ENCODE measurements at places on chromosomes 4 and X.

- DNase-seq: no peak
These were observed 47.8 kb upstream of the CLNK start for GRCh38 chr4:10732235-10732913.

GRCh38 chrX:80537096-80537495, 116.8 kb downstream of the TENT5D start:
- no peak for DNase-seq

DNA sequence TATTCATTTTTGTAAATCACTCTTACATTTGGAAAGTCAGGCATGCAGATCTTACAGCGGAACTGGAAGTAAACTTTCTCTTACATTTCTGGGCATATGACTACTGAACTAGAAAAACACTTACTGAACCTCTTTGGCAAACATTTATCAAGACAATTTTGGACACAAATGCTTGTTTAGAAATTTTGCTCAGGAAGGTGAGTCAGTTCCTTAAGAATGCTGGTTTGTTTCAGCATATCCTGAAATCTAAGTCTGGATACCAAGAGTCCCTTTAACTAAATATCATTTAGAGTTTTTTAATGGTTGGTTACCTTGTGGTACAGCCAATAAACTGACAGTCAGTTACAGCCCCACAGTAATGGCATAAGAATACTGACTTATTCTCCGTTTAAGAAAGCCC, 15.0 kb downstream of the SHISA3 start:
- peak; percentile 61 for DNase-seq

DNA sequence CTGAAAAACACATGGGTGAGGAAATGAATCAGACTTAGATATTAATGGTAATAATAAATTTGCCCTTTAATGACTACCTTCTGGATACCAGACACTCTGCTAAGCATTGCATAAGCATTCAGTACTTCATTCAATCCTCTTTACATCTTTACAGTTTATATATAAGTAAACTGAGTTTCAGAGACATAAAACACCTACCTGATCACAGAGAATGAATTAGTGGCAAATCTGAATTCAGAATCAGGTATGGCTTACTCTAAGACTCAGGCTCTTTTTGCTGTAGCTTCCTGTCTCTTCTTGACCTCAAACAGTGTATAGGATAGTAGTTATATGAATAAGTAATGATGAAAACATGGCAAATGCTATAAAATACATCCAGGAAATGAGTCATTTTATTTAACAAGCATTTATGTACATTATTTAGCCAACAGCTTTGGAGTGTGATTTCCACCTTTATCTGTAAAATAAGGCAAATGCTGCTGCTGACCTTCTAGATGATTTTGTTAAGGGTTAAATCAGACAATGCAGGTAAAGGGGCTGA, 83.9 kb downstream of the VEGFC start:
- no peak for DNase-seq

GRCh38 chr4:91729851-91730250, 573.9 kb upstream of the GRID2 start:
- no peak for DNase-seq

GRCh38 chr4:76744241-76744921, 153.6 kb downstream of the SOWAHB start:
- DNase-seq: no peak

DNA sequence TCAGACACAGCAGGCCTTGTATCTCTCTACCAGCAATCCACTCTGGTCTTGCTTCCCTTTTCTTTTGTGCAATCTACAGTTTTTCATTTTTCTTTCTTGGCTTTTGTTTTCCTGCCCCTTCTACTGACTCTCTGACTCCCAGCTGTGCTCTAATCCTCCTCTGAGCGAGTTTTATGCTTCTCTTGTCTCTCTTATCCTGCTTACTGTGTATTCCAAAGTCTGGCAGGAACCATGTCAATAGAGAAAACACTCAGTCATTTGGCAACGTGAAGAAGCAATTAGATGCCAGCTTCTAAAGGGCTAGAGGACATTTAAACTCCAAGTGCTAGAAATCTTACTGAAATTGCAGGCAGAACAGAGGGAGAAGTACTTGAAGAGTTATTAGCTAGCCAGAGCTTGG, 984.6 kb upstream of the TENM3 start:
- no peak for DNase-seq

DNA sequence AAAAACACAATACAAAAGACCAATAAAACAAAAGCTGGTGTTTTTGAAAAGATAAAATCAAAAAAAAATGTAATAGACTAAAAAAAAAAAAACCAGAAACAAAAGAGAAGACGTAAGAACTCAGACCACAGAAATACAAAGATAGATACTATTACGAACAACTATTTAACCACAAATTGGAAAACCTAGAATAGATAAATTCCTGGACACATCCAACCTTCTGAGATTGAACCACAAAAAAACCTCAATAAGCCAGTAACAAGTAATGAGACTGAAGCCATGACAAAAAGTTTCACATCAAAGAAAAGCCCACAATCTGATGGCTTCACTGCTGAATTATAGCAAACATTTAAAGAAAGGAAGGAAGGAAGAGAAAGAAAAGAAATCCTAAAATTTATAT, 16.2 kb downstream of the RCHY1 start:
- DNase-seq: no peak

DNA sequence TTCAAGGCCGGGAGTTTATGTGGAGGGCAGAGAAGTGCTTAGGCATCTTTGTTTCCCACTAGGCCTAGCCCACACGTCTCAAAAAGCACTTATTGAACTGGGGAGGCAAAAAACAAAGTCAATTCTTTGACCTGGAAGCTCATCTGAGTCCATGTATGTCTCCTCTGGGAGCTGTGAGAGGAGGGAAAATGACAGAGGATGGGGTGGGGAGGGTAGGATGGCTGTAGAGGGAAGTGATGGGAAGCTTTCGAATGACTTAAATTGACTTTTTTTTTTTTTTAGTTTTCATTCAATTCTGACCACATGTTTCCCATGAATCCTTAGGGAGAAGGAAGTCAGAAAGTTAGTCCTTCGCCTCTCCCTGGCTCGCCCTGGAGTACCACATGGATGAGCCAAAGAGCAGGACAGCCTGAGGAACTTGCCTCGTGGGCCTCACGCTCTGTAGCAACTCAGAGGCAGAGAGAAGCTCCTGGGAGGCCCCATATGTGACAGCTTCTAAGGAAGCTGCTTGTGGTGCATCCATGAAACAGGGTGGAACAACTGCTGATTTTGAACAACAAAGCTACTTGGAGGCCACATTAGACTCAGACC, 45.0 kb downstream of the NHSL2 start:
- no peak for DNase-seq

GRCh38 chr4:39331191-39331590, 35.0 kb downstream of the RFC1 start:
- DNase-seq: no peak

GRCh38 chrX:81957900-81958545, 756.1 kb downstream of the SH3BGRL start:
- DNase-seq: no peak

DNA sequence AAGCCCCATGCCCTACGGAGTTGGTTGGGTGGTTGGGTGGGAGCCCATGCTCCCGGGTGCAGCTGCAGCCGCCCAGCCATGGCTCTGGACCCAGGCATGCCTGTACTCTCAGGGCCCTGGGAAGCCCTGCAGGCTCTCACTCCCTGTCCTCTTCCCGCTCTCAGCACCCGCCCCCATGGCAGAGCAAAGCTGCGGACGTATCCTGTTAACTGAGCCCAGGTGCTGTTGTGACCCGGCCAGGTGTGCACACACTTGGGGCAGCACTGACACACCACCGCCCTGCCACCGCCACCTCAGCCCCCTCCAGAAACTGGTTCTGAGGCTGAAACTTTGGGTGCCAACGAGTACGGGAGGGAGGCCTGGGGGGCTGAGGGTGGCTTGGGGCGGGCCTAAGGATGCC, 40.3 kb downstream of the PPM1K start:
- no peak for DNase-seq

DNA sequence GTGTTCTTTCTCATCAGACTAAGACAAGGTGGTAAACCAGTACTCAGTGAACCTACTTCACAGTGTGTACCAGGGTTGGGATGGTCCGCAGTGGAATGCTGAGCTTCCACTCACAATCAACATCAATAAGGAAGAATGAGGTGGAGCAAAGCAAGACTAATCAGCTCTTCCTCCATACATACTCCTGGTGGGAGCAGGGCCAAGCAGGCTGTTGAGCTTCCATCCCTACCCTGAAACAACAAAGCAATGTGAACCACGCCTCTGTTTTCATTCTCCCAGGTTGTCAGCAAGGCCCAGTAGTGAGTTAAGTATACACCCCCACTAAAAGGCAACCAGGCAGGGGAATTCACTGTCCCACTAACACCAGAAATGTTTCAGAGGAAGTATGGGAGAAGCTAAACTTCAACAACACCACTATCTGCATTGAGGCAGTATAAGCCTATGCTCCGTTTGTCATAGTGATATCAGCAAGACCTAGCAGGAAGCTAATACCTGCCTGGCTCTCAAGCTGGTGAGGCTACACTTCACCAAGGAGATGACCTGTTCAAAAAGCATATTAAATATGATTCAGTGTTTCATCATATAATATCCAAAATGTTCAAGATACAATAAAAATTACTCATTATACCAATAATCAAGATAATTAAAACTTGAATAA, 109.5 kb downstream of the DDX60 start:
- no peak for DNase-seq

- DNase-seq: no peak
These were observed 5.4 kb downstream of the CACNA1F start for GRCh38 chrX:49227726-49228125.

- no peak for DNase-seq
These were observed 89.3 kb downstream of the RLIM start for GRCh38 chrX:74525116-74525515.

GRCh38 chrX:134603806-134604700, 54.2 kb downstream of the PLAC1 start:
- DNase-seq: no peak

DNA sequence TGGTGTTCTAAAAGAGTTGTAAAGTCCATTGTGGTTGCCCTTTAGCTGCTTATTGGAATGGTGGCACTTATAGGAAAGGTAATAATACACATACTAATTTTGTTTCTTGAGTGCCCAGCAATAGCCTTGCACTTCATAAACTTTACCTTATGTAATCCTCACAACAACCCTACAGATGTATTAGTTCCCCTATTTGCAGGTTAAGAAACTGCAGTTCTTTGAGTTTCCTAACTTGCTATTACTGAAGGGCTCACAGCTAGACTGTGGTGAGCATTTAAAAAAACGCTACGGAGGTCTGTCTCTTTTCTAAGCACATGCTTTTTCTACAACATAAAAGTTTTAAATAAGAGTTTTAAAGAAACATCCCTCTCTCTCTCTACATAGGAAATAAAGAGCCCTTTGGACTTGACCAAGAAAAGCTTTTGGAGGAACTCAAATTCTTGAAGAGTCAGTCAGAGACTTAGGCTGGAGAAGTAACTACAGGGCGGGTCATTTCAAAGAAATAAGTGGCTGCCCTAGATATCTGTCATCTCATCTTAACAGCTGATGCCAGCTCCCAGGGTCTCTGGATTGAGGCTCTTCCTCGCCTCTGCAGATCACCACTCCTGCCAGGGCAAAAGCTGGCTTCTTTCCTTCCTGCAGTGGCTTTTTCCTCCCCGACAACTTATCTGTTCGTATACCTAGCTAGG, 42.0 kb upstream of the FBXW7 start:
- DNase-seq: no peak

- DNase-seq: no peak
These were observed 1.9 kb downstream of the GPC4 start for GRCh38 chrX:133413218-133413925.

DNA sequence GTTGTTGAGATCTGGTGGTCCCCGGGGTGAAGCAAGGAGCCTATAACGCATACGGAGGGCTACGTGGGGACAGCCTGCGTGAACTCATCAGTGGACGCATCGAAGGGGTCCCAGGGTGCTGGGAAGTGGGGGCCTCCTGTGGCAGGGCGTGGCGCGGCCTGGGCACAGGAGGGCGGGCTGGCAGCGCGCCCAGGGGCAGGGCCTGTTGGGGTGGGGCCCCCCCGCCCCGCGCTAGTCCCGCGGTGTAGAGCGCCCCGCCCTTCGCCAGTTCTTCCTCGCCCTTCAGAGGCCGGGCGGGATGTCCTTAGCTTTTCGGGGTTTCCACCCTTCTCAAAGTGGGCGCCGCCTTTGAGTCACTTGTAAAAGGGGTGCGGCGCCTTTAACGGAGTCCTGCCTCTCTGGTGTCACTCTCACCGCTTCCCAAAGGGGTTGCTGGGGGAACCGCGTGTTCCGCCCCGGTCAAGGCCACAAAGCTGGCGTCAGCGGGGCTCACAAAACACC, 632 bp downstream of the PLP2 start:
- DNase-seq: no peak

DNA sequence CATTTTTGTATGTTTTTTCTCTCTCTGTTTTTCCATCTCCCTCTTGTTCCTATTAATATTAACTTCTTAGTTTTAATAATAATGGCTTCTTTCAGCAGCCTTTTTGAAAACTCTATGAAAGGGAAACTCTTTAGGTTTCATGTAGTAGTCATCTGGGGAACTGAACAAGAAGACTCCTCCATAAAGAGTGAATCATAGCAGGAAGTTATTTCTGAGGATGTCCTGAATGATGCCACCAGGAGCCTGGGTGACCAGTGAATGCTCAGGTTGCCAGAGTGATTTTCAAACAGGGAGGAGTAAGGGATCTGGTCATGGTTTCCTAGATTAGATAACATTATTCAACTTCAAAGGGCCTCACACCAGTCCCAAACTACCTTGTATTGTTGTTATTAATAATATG, 212.8 kb upstream of the PDE5A start:
- no peak for DNase-seq

- no peak for DNase-seq
These were observed 33.6 kb downstream of the FAM193A start for GRCh38 chr4:2570036-2570435.

DNA sequence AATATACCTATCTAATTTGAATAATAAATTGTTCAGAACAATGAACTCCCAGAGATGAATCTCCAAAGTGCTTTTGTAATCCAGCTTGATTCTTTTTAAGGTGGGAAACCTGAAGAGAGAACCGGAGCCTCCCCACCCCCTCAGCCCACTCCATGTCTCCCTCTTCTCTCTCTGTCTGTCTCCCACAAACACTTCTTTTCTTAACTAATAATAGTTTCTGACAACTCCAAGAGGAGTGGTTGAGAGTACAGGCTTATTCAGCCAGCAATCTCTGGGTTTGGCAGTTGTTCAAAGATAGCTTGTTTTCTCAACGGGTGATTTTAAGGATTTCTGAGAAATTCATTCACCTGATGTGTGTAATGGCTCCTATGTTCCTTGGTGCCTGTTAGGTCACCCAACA, 23.4 kb downstream of the PPP4R3C start:
- no peak for DNase-seq

DNA sequence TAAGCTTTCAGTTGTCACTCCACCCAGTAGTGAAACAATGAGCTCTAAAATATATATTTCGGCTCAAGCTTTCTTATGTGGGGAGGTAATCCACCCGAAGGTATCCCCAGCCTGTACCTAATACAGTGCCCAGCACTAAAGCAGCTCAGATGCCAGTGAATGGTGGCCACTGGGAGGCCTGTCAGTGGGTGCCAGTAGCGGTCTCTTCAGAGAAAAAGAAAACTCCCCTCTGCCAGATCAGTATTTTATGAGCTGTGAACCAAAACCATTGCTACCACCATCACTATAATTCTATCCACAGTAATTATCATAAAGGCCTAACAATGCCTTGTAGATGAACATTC, 835 bp upstream of the NFKB1 start:
- DNase-seq: no peak

Measured in kidney epithelial cell (primary cell).